ENCODE measurements at places on chromosomes 16 and 17. TPM values are rescaled to one million over a fixed set of nuclear protein-coding genes. Genes with fewer than 3 reads are reported as not detected.

Gene MYH1
- not detected for total RNA-seq

DNA sequence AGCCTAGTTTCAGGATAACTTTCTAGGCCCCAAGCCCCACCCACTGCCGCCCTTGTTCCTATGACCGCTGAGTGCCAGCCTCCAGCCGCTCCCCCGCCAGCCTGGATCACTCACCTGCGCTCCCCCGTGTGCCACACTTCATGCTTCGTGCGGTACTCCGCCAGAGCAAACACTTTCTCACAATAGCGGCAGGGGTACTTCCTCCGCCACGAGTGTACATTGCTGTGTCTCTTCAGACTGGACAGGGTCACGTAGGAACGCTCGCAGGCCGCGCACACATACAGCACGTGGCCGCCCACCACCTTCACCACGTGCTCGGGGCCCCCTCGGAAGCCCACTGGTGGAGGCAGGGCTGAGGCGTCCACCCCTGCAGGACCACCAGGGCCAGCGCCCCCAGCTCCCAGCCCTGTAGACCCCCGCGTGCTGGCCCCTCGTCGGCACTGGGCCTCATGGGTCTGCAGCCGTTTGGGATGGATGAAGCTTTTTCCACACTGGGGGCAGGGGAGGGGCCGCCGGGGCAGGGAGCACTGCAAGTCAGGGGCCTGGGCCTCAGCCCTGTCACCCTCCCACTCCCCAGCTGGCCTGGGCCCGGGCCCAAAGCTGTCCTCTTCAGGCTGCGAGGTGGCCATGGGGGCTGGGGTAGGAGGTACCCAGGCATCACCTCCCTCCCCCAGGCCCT lies 13.7 kb downstream of the ZBTB4 start:
- peaks cover 18% of the 10 kb centered on the region for H3K36me3 ChIP-seq
- H3K27me3 ChIP-seq, result no peaks in the 10 kb centered on the region
- peaks cover 8% of the 10 kb centered on the region for H3K4me1 ChIP-seq
- H3K4me3 ChIP-seq, result no peak overlapping the region

- H3K4me3 ChIP-seq, result no peak overlapping the region
- no peaks in the 10 kb centered on the region for H3K4me1 ChIP-seq
- H3K27ac ChIP-seq, result no peak overlapping the region
Observed at GRCh38 chr16:84065536-84066132, 23.0 kb upstream of the SLC38A8 start.

DNA sequence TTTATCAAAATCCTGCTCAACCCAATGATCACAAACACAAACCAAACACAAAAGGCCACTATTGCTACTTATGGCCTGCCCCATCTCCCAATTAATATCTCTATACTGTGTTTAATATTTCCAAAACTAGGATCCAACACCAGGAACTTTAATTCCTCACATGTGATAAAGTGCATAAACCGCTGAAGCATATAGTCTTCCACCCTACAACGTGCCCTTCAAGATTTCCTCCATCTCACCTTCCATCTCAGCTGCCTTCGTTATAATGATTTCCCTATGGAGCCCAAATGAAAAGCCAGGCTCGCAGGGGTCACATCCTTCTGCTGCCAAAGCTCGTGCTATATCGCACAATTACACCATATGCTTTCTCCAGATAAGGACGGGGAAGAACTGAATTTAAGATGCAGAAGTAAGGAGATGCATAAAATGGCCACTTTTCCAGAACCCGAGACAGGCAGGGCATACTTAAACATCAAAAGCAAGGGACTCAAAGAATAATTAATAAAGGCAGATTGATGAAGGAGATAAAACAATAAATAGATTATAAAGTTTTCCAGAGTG lies 1.8 kb downstream of the MYH10 start:
- H3K36me3 ChIP-seq, result peaks cover 4% of the 10 kb centered on the region
- H3K4me1 ChIP-seq, result peaks cover 11% of the 10 kb centered on the region
- H3K27me3 ChIP-seq, result no peaks in the 10 kb centered on the region
- H3K4me3 ChIP-seq, result peak overlapping the region; percentile 99
- H3K27ac ChIP-seq, result no peak overlapping the region
- DNase-seq, result no peak

DNA sequence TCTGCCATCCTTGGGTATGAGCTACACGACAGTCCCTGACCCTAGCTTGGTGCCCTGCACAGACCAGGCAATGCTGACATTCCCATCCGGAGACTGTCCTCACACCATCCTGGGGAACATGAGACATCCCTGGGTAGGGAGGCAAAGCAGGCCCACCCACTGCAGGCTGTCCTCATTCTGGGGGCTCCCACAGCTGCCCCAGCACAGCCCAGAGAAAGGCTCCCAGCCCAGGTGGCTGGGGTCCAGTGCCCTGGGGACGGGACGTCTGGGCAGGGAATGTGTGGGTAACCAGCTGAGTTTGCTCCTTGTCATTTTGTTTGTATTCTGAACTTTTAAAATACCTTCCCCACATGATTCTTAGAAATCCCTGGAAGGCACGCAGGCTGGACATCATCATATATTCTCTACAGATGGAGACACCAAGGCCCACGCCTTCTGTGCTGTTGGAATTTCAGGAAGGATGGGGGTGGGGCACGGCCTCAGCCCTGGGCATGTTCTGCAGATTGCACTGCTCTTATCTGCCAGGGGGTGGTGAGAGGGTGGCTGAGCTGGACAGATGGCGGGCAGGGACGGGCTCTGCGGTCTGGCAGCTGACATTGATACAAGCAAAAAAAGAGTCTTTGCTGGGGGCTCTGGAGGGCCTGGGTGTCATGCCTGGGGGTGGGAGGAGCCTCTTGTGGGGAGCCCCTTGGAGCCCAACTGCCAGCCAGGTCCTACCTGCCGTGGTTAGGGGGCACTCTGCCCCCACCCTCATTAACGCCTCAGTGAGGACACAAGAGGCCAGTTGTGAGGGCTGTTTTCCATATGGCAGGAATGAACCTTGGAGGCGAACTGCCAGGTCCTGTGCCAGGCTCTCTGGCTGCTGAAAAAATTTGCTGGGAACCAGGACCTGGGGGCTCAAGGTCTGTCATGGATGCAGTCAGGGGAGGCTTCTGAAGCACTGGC lies 28.4 kb downstream of the LRRC75A start:
- H3K27me3 ChIP-seq, result no peaks in the 10 kb centered on the region
- peaks cover 5% of the 10 kb centered on the region for H3K4me1 ChIP-seq
- no peak overlapping the region for H3K27ac ChIP-seq
- H3K36me3 ChIP-seq, result no peaks in the 10 kb centered on the region

- no peak within 1 kb of the TSS for H3K27ac ChIP-seq
- no peaks in the 10 kb centered on the region for H3K36me3 ChIP-seq
- peak within 1 kb of the TSS; percentile 85 for H3K4me3 ChIP-seq
- DNase-seq, result peak; percentile 90
Observed at GRCh38 chr17:50507871-50508572, at the start of gene MYCBPAP. Gene MYCBPAP (plus strand): TSS chr17:50508439. CDS start chr17:50508675, 236 bp downstream.

DNA sequence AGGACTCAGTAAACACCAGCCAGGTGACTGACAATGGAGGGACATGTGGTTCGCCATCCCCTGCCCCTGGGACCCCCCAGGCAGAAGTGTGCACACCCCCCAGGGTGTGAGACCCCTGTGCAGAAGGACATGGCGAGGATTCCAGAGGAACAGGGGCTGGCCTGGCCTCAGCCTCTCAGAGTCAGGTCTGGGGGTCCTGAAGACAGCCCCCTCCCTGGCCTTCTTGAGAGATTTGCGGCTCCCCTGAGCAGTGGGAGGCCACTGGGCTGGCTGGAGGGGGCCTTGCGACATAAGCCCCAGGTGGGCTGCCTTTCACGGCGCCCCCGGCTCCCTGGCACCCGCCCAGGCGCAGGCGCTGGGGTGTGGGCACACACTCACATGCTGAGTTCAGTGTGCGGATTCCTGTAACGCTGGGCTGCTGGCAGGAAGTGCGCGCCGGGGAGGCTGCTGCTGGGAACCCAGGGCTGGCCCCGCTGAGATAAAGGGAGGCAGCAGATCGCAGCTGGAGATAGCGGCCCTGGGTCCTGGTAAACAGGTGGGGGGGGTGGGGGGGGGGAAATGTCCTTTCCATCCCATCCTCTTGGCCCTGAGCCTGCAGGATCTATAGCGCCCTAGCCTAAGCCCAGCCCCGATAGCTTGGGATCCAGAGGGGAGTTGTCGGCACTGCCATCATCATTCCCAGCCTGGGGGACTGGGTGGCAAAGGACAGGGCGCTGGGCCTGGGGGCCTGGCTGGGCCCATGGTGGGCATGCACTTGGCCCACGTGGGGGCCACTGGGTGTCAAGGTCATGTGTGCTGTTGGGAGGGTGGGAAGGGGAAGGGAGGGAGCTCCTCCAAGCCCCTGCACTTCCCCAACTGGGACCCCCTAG lies 27.1 kb downstream of the TMEM235 start:
- peak; percentile 65 for DNase-seq
- no peaks in the 10 kb centered on the region for H3K27me3 ChIP-seq
- peaks cover 3% of the 10 kb centered on the region for H3K4me1 ChIP-seq
- no peak overlapping the region for H3K27ac ChIP-seq

Gene PSMD11
- total RNA-seq, result 169 TPM

- no peak overlapping the region for H3K27ac ChIP-seq
- H3K27me3 ChIP-seq, result no peaks in the 10 kb centered on the region
- no peaks in the 10 kb centered on the region for H3K36me3 ChIP-seq
- H3K4me1 ChIP-seq, result peaks cover 10% of the 10 kb centered on the region
- peak overlapping the region; percentile 17 for H3K4me3 ChIP-seq
- DNase-seq, result peak; percentile 52
Observed at GRCh38 chr17:9308069-9308468, 267.6 kb downstream of the STX8 start.

DNA sequence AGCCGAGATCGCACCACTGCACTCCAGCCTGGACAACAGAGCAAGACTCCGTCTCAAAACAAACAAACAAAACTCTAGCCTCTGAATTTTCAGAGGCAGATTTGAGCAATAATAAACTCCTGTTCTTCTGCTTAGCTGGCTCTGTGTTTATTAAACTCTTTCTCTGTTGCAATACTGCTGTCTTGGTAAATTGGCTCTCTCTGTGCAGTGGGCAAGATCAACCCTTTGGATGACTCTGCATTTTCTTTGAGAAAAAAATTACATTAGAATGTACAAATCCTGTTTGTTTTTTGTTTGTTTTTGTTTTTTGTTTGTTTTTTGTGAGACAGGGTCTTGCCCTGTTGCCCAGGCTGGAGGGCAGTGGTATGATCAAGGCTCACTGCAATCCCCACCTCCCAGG lies 75.8 kb upstream of the RPH3AL start:
- H3K4me1 ChIP-seq, result peaks cover 3% of the 10 kb centered on the region
- H3K27me3 ChIP-seq, result no peaks in the 10 kb centered on the region
- H3K36me3 ChIP-seq, result peaks cover 2% of the 10 kb centered on the region
- no peak for DNase-seq
- no peak overlapping the region for H3K4me3 ChIP-seq

DNA sequence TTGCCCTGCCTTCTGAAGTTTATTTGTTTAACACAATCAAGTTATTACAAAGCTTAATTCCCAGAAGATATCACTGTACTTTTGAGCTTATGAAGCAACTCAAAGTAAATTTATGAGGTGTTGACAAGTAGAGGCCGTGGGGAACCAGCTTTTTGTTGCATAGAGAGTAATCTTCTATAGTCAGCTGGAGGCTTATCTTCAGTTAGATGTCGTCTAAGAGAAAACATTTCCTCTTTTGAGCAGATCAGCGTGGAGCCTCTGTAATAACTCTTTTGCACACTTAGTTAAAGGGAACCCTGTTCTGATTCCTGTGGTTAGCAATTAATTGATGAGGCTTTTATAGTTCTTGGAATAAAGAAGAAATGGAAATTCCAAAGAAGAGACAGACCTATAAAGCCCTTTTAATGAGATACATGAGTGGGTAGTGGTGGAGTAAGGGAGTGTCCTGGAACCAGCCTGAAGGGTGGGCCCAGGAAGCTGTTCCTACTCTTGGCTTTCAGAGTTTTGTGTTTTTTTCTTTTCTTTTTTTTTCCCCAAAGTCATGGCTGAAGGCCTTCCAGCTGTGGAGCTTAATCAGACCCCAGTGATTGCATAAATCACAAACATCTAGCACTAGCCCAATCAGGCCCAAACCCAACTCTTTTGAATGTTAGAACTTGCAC lies 28.9 kb upstream of the MAP3K14 start:
- no peak overlapping the region for H3K4me3 ChIP-seq
- H3K36me3 ChIP-seq, result no peaks in the 10 kb centered on the region
- no peaks in the 10 kb centered on the region for H3K4me1 ChIP-seq
- DNase-seq, result no peak
- H3K27ac ChIP-seq, result no peak overlapping the region
- H3K27me3 ChIP-seq, result no peaks in the 10 kb centered on the region

- no peaks in the 10 kb centered on the region for H3K4me1 ChIP-seq
- no peaks in the 10 kb centered on the region for H3K36me3 ChIP-seq
- H3K27ac ChIP-seq, result no peak overlapping the region
- no peak overlapping the region for H3K4me3 ChIP-seq
- peak; percentile 59 for DNase-seq
- H3K27me3 ChIP-seq, result no peaks in the 10 kb centered on the region
Observed at GRCh38 chr17:3911271-3912053, 4.8 kb downstream of the P2RX1 start.

DNA sequence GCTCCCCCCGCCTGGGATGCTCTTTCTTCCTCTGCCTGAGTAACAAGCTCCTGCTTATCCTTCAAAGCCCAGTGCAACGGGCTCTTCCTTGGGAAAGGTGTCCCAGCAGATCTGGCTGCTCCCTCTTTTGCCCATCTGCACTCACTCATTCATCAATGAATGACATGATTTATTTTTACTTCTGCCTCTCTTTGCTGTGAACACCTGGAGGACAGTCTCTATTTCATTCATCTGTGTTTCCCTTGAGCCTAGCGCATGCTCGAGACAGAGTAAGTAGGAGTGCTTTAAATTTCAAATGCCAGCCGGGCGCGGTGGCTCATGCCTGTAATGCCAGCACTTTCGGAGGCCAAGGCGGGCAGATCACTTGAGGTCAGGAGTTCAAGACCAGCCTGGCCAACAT lies 22.0 kb upstream of the GINS2 start:
- H3K27me3 ChIP-seq, result peaks cover 3% of the 10 kb centered on the region
- peaks cover 3% of the 10 kb centered on the region for H3K4me1 ChIP-seq
- H3K4me3 ChIP-seq, result no peak overlapping the region
- no peak for DNase-seq

DNA sequence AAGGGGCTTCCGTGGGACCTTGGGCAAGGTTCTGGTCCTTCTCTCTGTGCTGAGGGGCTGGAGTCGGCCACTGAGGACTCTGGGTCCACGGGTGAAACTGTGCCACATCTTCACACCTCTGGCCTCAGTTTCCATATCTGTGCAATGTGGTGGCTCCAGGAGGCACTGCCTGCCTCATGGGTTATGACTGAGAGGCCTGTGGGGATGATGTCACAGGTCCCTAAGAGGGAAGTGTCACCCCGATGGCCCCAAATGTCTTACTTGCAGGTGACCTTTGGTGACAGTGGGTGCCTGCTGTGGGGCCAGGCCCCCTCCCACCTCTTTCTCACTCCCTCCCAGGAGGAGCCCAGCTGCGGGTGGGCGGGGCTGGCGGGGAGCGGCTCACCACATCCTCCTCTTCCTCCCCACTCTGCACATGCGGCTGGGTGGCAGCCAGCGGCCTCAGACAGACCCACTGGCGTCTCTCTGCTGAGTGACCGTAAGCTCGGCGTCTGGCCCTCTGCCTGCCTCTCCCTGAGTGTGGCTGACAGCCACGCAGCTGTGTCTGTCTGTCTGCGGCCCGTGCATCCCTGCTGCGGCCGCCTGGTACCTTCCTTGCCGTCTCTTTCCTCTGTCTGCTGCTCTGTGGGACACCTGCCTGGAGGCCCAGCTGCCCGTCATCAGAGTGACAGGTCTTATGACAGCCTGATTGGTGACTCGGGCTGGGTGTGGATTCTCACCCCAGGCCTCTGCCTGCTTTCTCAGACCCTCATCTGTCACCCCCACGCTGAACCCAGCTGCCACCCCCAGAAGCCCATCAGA lies at the start of gene IL21R:
TSS of gene IL21R (plus strand) at position 407 of the 801 bp plus-strand sequence. CDS start 27,898 bp downstream, outside the sequence.
- H3K27ac ChIP-seq, result no peak within 1 kb of the TSS
- no peaks in the 10 kb centered on the region for H3K36me3 ChIP-seq
- H3K4me1 ChIP-seq, result no peaks in the 10 kb centered on the region
- H3K27me3 ChIP-seq, result no peaks in the 10 kb centered on the region

Gene AMFR
- 26.3 TPM for total RNA-seq

All from H9 (cell line).